ENCODE measurements at places on chromosomes 3 and 15. TPM values are rescaled to one million over a fixed set of nuclear protein-coding genes. Genes with fewer than 3 reads are reported as not detected.
A peak's percentile ranks its signal among the peaks of the same experiment; 100 is the strongest.

GRCh38 chr15:76139368-76140073 is 79.7 kb downstream of the TMEM266 start:
- no peak for DNase-seq

- DNase-seq, result no peak
Measured at GRCh38 chr15:83477808-83478537, 30.8 kb downstream of the SH3GL3 start.

GRCh38 chr3:81863756-81864155 is 102.3 kb upstream of the GBE1 start:
- no peak for DNase-seq

DNA sequence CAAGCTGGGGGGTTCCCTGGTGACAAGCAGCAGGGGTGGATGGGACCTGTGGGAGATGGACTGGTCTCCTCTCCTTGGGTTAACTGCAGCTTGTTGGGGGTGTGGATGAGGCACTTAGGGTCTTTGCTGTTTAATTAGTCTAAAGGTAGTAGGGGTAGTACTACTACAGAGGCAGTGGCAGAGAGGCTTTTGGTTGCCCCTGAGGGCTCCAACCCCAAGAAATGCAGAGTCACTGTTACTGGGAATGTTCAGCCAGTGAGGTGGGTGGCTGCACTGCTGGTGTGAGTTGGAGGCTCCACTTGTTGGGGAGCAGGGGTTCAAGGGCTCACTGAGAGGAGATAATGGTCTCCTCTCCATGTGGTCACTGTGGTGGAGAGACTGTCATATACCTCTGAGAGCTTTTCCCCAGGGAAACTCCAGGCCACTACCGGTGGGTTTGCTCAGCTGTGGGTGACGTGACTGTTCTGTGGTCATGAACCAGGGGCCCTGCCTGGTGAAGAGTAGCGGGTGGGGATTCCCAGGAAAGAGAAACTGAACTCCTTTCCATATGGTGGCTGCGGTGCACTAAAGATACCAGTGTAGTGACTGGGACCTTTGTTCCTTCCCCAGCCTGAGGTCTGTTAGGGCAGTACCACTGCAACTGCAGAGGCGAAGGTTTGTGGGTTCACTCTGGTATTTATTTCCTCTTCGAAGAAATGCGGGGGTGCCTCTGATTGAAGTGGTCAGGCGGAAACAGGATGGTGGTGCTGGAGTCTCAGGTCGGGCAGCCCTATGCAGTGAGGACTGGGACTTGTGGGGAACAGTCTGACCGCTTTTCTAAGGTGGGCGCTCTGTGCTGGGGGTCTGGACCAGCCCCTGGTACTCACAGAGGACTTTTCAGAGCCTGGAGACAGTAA is 68.9 kb upstream of the TNFSF10 start:
- DNase-seq, result no peak

DNA sequence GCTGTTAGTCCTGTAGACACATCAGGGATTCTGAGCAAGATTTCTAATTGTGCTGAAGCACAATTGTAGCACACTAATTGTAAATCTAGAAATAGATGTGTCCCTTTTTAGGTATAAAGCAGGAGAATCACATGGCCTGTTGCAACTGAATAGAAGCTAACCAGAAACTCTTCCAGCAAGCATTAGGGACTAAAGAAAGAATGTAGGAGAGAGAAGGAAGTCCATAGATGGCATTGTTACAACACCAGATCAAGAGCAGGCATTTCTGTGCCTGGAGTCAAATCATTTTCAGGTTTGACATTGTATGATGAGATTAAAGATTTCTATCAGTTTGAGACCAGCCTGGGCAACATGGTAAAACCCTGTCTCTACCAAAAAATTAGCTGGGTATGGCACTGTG is 27.4 kb downstream of the CALML4 start:
- DNase-seq, result no peak

DNA sequence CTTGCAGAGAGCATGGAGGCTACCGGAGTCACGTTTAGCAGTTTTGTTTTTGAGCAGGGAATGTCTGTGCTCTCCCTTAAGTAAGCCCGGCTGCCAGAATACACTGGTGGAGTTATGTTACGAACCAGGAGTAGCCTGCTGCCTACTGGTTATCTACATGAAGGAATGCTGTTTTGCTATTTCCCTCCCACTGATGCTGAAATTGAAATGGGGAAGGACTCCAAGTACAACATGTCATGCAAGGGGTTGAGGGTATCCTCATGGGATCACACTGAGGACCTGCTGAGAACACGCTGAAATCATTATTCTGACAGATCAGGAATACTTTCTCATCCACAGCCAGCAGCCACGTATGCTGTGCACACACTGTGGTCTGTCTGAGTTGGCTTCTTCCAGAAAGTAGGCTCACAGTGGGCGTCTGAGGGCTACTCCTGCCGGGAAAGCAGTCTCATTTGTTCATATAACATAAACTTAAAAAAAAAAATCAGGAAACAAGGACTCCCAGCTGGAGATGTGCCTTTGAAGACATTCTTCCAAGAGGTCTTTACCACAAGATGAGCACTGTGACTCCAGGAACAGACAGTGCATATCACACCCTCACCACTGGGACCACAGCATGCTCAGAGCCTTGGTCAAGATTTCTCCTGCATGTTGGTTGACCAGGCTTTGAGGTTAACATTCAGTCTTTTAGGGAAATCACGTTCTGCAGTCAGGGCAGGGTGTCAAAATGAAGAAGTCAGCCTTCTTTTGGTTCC is 300.4 kb upstream of the RASGRP1 start:
- DNase-seq, result no peak

DNA sequence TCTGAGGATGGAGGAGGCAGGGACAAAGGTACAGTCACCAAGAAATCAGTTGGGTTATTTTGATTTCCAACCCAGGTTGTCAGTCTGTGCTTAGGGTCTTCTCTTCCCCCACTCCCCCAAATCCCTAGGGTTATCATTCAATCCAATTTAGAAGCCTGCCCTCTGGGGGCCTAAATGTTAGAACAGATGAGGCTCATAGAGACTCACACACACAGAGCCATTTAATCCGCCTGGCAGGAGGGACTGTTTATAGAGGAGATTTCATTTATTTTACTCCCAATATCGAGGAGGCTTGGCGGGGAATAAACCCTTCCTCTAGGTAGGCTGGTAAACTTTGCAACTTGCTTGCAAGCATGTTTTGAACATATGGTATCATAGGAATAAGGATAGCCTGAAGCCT is 52.8 kb downstream of the RHCG start:
- DNase-seq, result no peak

DNA sequence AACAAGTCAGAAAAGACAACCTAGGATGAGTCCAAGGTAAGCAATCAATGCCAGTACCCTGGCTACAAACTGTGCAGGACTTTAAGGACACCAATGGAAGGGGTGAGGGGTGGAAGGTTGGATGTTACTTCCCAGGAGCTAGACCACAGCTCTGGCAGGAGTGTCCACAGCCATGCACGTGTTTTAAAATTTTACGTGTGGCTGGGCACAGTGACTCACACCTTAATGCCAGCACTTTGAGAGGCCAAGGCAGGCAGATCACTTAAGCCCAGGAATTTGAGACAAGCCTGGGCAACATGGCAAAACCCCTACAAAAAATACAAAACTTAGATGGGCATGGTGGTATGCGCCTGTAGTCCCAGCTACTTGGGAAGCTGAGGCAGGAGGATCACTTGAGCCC is 14.7 kb upstream of the HDC start:
- no peak for DNase-seq

GRCh38 chr3:60760145-60760544 is 491.1 kb downstream of the FHIT start:
- no peak for DNase-seq

GRCh38 chr3:125179143-125179883 is 33.2 kb downstream of the SLC12A8 start:
- no peak for DNase-seq

DNA sequence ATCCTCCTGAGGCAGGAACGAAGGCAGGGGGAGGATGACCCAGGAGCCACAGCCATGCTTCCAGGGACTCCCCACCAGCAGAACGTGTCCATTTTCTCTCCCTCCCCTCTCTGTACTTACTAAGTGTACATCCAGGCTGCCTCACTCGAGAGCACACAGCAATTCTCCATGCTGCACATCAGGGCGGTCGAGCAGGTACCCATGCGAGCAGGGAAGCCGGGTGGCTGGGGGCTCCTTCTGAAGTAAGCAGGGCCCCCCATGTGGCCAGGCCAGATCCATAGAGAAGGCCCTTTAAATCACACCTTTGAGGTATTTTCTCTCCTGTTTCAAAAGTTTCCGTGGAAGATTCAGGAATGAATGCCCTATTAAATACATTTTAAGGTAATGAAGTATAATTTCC is 41.2 kb upstream of the SLC6A11 start:
- DNase-seq, result peak; percentile 67

- DNase-seq, result no peak
Measured at GRCh38 chr3:102081572-102082289, 232.4 kb downstream of the NFKBIZ start.

DNA sequence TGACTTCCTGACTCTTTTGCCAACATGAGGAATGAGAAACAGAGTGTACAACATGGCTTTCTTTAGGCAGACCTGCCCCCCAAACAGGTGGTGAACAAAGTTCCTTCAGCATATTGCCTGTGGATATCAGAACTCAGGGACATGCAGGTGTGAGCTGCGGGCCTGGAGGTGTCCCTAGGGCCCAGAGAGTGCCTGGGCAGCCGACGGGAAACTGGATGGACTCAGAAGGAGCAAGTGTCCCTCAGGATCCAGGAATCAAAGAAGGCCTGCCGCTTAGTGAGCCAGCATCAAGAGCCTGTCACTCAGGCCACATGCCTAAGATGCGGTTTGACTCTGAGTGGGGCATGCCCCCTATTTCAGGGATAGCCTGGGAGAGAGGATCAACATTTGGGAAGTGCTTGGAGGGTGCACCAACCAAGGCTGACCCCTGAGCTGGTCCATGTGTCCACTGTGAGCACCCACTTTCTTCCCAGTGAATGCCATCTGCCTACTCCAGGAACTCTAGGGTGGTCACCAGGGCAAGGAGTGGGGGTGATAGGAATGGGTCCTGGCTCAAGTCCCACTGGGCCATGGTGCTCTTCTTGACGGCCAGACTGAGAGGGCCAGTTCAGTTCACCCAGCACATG is 16.1 kb upstream of the POLR2M start:
- DNase-seq, result no peak

- no peak for DNase-seq
Measured at GRCh38 chr3:146037697-146038096, 123.3 kb downstream of the PLOD2 start.

DNA sequence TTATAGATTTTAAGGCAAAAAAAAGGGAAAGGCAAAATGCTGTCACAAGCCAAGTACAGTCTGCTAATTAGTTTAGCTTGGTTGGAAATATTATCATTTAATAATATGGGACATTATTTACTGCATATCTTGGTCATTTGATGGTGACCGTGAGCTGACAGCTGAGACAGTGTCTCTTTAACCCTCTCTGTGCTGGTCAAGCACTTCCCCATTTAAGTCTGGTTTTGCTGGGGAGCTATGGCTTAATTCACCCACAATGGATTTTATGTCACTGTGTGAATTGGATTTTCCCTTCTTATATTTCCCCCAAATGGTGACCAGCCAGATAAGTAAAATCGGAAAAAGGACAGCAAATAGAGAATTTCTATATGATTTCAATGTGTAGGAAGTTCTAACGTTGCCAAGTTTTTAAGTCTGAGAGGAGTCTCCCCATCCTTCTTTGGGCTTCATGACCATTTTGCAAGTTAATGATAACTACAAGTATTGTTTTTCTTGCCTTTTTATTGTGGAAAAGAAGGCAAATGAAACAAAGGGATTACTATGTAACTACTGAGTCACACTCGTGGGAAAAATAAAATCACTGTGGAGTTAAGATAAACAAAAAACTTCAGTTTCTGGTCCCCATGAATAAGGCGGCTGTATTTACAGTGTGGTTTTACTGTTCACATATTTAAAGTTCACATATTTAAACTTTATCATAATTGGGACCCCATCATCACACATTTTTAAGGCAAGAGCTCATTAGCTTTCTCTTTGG is 373.5 kb downstream of the NR2F2 start:
- DNase-seq, result no peak

- DNase-seq, result peak; percentile 50
Measured at GRCh38 chr15:70280781-70281180, 183.1 kb upstream of the TLE3 start.

GRCh38 chr3:171348121-171348520 is 112.1 kb downstream of the TNIK start:
- no peak for DNase-seq

DNA sequence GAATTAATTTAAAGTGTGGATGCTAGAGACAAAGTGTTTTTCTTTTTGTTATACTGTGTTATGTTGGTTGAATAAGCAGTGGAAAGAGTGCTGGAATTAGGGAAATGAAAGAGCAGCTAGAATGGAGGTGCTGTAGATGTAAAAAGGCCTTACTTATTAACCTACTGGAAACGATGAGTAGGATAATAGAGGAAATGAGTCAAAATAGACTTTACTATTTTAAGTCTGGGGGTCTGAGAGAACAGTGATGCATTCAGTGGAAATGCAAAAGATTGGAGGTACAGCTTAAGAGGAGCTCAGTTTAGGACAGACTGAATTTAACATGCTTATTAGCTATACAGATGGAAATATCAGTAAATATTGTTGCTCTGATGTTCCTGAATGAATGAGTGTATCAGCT is 674.0 kb downstream of the OTOL1 start:
- no peak for DNase-seq

DNA sequence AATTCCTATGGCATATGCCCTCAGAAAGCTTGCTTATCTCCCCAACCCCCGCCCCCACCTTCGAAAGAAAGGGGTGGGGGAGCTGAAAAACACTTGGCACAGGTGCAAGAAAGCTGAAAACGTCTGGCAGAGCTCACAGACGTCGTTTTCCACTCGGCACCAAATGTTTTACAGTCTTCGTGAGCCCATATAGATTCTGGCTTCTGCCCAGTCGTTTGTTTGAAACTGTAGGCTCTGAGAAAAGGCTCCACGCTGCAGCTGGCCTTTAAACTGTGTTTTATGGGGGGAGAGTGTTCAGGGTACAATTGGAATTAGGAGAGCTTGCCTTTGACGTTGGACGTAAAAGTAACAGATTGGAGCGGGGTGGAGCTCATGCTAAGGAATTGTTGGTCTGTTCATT is 130.3 kb downstream of the MDFIC2 start:
- no peak for DNase-seq

DNA sequence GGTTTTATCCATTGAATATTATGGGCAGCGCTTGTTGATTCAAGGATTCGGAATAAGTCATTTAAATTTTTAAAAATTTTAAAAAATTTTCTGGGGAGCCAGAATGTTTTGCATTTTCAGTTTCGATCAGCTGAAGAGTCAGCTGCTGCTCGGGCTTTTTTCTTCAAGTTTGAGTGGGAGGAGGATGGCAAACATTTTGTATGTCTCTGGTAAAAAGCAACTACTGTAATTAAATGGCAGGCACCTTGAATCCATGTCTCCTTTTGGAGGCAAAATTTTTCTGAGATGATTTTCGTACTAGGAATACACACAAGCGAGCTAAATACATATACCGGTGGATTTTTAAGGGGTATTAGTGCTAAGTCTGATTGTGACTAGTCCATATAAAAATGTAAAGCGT is 612 bp downstream of the C3orf38 start:
- no peak for DNase-seq

The GABRB3 gene
- 2.0 TPM for total RNA-seq

The LXN gene
- total RNA-seq, result 11.3 TPM

The MYLK gene
- total RNA-seq, result 117 TPM

The PRR23C gene
- total RNA-seq, result not detected

The PCLAF gene
- total RNA-seq, result 1.8 TPM

The CD200 gene
- 6.9 TPM for total RNA-seq

The TRIM42 gene
- total RNA-seq, result not detected

The UBA7 gene
- 192 TPM for total RNA-seq

The TRPM7 gene
- total RNA-seq, result 74.0 TPM

The PRICKLE2 gene
- 11.3 TPM for total RNA-seq

The NMNAT3 gene
- total RNA-seq, result 9.5 TPM

The PRR20G gene
- not detected for total RNA-seq
